ENCODE measurements at places on chromosomes 2 and 18.
A peak's percentile ranks its signal among the peaks of the same experiment; 100 is the strongest.

DNA sequence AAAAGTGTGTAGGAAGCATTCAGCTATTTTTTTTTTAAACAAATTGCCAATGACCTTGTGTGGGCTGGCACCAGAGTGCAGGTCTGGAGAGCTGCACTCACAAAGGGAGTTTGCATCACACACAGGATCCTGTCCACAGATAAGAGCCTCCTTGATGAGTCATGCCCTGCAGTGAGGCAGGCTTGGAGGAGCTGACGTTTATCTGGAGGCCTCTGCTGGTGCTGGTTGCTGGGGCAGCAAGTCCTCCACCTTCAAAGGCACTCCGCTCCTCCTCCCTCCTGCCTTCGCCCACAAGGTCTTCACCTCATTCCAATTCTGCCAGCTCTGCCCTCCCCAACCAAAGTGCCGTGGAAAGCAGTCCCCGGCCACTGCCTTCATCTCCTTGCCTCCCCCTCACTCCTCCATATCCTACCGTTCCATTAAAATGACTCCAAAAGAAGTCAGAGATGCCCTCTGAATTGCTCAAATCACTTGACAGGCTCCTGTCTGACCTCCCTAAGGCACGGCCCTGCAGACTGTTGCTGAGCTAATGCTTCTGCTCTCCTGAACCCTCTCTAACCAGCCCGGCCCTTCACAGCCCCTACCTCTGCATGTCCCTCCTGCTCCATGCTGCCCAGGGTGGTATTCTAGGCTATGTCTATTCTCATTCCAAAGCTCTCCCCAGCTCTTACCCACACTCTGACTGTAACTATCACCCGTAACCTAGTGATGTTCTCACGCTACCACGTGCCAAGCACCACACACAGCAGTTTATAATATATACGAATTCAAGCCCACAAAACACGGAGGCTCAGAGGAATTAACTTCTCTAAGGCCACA is 30.9 kb downstream of the LONRF2 start:
- peak; percentile 44 for DNase-seq

DNA sequence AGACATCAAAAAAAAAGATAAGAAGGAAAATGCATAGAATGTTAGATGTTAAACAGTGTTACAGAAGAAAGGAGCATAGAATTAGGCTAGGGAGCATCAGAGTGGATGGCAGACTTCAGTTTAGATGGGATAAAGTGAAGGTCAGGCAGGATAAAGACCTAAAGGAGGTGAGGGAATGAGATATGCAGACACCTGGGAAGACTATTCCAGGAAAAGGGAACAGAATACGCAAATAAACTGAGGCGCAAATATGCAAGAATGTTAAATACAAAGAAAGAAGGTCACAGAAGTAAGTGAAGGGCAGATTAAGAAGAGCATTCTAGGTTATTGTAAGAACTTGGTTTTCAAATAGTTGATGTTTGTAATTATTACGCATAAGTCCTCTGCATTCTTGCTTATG is 116.3 kb upstream of the REG3A start:
- DNase-seq = no peak

GRCh38 chr2:231222318-231223000 is 24.0 kb downstream of the ARMC9 start:
- DNase-seq = no peak

DNA sequence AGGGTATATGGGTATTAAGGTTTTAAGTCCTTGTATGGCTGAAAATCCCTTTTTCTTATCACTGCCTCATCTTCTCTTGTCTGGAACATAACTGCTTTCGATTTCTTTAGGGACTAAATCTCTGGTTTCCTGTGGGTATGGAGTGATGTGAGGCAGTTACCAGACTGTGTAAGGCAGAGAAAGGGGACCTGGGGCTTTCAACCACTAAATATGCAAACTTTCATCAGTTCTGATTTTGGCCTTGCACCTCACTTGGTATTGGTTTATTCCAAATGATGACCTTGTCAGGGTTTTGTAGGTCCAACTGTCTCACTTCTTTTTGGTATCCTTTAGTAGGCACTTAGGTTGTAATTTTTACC is 9.3 kb downstream of the MAP4K4 start:
- DNase-seq = no peak

DNA sequence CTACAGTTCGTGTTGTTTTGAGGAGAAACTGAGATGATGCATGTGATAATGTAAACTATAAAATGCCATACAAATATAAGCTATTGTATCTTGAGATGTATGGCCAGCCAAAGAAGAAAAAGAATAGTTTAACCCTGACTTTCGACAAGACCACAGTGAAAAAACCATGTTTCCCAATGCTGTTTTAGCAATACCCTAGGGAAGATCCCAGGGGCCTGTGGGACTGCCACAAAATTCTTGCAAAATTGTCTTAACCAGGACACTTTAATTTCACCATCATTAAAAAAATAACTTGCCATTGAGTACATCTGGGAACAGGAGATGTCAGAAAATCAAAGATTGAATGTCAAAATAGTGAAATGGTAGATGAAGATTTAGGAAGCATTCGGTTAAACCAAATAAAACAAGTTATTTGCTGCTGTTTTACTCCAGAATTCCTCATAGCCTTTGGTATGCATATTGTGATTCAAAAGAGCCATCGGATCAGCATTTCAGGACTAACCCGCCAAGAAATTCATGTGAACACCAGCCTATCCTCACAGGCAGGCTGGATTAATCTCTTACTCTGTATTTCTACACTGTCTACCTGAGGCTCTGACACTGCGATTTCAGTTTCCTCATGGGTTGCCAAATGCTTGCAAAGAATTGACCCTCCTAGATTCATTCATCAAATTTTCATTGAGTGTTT is 49.0 kb upstream of the SP3 start:
- no peak for DNase-seq

- no peak for DNase-seq
These were observed 40.4 kb downstream of the SYT4 start for GRCh38 chr18:43236921-43237320.

GRCh38 chr2:37770797-37771196 is 99.4 kb upstream of the CDC42EP3 start:
- DNase-seq = no peak

- DNase-seq = no peak
These were observed 3.5 kb downstream of the TMEM127 start for GRCh38 chr2:96262306-96262705.

- no peak for DNase-seq
These were observed 2.7 kb downstream of the SEMA4C start for GRCh38 chr2:96866986-96867755.

- no peak for DNase-seq
These were observed 8.9 kb downstream of the GTF3C2 start for GRCh38 chr2:27347641-27348040.

GRCh38 chr2:24749069-24749691 is 44.0 kb downstream of the PTRHD1 start:
- DNase-seq = no peak
